ENCODE measurements at places on chromosomes 7 and 10.

GRCh38 chr10:23363793-23364135 lies 19.2 kb upstream of the C10orf67 start:
- DNase-seq, result no peak

- DNase-seq, result no peak
Observed at GRCh38 chr7:26192485-26193087, 8.0 kb downstream of the HNRNPA2B1 start.

DNA sequence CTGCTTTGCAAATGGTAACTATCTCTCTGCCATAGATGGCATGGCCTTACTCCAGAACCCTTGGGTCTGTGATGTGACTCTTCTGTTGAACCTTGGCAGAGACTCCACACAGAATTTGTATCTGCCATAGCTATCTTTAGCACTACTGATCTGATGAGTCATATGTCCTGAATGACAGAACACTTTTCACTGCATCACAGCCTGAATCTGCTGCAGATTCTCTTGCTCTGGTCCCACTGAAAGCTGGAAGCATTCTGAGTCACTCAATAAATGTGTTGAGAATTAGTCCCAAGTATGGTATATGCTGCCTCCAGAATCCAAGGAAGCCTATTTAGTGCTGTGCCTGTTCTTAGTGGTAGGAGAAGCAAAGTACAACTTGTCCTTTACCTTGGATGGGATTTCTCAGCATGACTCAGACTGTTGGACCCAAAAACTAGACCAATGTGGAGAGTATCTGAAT lies 39.5 kb upstream of the ANKRD1 start:
- DNase-seq, result no peak

GRCh38 chr7:33979300-33979806 lies 74.0 kb downstream of the BMPER start:
- no peak for DNase-seq

- no peak for DNase-seq
Observed at GRCh38 chr10:110474017-110474416, 23.7 kb upstream of the DUSP5 start.

DNA sequence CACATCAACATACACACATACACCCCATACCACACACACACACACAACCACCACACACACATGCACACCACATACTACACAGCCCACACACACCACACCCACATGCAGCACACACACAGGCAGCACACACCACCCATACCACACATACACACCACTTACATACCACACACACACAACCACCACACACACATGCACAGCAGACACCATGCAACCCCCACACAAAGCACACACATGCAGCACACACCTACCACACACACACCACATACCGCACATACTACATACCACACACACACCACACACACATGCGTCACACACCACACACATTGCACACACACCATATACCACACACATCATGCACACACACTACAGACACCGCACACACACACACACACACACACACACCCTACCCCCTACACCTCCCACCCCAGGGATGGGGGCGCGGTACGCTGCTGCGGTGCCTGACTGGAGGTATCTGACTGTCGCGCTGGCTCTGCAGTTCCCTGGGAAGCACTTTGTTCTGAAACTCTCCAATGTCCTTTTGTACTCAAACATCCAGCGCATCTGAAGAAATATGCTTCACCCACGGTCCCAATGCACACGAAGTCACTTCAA lies 5.4 kb upstream of the TRPV6 start:
- no peak for DNase-seq

DNA sequence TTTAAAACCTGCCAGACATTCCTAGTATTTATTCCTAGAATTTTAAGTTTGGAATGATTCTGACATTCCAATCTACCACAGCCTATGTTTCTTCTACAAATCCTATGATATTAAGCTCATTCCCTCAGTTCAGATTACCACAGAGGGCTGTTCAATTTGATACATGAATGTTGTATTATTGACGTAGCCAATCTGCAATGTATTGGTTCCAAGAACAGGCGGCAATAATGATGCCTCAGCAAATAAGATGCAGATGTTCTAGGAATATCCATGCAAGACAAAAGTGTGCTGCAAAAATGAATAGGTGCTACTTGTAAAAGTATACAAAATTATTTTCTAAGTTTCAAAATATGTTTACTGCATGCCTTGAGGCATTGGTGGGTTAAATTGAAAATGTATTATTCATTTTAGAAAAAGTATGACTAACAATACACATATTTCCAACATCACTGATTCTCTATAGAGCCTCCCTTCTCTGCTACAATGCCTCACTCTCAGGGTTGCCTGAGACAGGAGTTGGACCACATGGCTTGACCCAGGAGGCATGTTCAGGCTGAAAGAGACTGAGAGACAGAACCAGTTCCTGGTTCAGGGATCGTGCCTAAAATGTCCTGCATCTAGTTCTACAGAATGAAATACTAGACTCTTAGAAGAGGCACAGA lies 94.1 kb upstream of the CREB5 start:
- no peak for DNase-seq

Data from CD4-positive, alpha-beta T cell (primary cell).